ENCODE measurements at places on chromosomes 12 and 14.

DNA sequence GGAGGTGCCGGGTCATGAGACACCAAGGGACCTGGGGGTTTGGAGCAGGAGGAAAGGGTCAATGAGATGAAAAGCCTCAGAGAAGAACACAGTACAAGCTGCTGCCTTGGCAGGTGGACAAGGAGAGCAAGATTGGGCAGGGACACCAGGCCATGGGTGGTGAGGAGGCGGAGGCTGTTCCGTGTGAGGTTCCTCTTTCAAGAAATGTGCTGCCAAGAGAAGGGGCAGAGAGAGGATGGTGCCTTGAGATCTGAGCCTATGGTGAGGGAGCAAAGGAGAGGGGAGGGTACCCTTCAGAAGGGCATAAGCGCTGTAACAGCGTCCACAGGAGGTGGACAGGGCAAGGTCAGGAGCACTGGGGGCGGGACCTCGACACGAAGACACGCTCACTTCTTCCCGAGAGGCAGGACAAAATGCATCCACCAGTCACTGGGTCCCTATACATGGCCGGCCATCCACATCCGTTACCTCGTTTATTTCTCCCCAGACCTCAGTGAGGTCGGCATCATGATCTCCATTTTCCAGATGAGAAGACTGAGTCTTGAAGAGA lies 100.2 kb downstream of the B4GALNT3 start:
- no peak for DNase-seq

DNA sequence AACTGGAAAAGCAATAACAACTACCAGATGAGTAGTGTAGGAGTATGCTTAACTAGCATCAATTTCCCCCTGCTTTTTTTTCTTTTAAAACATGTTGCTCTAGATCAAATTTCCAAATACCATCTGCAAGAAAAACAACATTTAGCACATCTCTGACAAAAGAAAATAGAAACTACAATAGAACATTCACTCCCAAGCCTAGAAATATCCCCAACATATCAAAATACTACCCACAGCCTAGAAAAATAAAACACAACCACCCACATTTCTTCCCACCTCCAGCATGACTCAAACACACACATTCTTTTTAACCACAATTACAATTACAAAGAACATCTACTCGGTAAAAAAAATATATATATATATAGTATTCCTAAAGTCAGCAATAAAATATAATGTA lies 120.0 kb downstream of the PPFIA2 start:
- DNase-seq = no peak

DNA sequence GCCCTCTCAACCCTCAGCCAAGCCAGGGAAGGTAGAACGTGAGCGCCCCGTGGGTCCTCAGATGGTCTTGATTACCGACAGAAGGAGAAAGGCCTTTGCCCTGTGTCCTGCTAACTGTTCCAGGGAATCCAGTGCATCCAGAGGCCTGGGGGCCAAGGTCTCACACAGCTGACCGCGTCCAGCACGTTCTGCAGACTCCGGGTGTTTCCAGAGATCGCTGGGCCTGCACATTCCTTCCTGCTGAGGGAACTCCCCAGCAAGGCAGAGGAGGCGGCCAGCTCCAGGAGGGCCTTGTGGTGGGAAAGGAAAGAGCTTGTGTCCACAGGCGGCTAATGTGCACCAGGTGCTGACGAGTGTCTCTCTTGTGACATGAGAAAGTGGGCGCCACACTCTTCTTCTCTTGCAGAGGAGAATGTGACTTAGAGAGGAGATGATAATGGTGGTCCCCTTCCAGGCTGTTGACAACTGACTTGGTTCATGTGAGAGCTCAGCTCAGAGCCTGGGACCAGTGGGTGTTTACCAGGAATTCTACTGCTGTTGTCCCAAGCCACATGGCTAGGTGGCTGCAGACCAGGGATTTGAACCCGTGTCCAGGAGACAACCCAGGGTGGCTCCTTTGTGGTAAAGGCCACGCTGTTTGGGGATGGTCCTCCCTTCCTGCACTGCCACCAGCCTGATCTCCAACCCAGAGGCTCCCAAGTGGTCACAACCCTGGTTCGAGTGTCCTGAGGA lies 46.8 kb upstream of the DLK1 start:
- no peak for DNase-seq

GRCh38 chr12:69833696-69834095 lies 8.7 kb downstream of the MYRFL start:
- no peak for DNase-seq

GRCh38 chr12:127294651-127295210 lies 972.2 kb upstream of the TMEM132C start:
- DNase-seq = no peak

GRCh38 chr14:33800735-33801163 lies 150.1 kb downstream of the EGLN3 start:
- no peak for DNase-seq

DNA sequence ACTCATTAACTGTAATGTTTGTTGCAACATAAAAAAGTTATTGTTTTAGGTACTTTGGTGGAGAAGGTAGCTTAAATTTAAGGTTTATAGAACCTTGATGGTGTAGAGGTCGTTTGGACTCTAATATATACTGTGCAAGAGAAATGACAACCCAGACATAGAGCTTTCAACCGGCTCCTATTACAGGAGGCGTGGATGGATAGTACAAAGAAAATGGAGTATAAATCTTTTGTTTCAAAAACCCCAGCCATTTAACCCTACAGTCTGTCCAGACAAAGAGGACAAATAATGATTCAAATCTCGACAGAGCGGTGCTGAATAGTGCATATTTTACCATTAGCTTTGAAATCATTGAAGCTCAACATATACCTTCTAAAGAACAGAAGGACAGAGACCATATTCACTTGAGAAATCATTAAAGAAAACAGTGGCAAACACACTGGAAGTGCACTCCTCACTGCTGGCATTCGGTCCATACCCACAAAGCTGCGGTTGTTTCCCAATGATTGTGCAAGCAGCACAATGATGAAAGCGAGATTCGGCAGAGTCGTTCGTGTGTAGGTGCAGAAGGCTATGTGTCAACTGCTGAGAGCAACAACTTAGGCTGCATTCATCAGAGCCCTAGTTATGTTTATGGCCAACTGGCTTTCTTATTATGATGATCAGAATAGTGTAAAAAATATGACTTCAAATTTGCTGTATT lies 688.6 kb downstream of the NOVA1 start:
- no peak for DNase-seq

DNA sequence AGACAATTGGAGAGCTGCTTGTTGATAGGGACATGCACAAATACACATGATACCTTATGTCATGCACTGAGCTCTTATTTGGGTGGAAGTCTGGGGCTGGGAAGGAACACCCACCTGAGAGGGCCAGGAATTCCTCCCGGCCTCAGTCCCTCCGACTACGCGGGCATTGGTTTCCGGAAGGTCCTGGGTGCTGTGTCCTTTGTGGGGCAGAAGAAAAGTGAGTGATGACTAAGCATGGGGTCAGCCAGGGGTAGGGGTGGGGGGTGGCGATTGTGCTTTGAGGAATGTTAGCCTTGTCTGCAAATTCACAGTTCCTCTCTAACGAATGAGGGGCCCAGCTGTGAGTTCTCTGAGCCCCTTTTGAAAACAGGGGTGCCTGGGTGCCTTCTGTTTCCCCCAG lies 798 bp downstream of the CELA1 start:
- DNase-seq = no peak

- DNase-seq = no peak
These were observed 209.4 kb upstream of the CRY1 start for GRCh38 chr12:107302649-107303341.

DNA sequence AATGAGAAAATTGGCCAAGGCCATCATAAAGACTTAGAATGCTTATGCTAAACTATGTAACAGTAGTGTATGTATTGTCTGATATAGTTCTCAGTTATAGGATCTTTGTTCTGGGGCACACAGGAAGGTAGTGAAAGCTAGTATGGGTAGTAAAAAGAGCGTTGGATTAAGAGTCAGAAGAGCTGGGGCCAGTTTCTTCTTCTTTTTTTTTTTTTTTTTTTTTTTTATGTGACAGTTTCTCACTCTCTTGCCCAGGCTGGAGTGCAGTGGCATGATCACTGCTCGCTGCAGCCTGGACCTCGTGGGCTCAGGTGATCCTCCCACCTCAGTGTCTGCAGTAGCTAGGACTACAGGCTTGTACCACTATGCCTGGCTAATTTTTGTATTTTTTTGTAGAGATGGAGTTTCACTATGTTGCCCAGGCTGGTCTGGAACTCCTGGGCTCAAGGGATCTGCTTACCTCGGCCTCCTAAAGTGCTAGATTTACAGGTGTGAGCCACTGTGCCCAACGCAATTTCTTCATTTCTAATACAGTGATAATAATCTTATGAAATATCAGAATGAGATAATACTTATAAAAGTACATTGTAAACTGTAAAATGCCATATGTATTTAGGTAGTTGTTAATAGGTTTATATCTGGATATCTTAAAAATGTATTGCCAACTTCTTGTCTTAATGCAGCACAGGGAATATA lies 7.4 kb downstream of the MDM2 start:
- DNase-seq = no peak

GRCh38 chr12:111086947-111087700 lies 166.7 kb upstream of the MYL2 start:
- DNase-seq = no peak

DNA sequence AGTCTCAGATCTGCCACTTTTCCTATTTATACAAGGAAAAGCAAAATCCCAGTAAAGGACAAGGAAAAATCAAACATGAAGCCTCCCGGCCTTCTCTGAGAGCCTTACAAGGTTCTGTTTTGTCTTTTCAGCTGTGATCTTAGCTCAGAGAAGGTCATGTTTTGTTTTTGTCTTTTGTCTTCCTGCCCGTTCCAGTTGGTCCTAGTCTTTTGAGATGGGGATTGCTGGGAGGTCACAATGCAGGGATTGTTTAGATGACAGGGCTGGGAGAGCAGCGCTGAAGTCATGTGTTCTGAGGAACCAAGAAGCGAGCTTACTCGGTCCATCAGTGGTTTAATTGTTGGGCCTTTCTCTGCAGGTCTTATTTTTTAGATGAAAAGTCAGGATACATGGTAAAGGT lies 6.0 kb downstream of the PLEKHH1 start:
- DNase-seq = no peak

DNA sequence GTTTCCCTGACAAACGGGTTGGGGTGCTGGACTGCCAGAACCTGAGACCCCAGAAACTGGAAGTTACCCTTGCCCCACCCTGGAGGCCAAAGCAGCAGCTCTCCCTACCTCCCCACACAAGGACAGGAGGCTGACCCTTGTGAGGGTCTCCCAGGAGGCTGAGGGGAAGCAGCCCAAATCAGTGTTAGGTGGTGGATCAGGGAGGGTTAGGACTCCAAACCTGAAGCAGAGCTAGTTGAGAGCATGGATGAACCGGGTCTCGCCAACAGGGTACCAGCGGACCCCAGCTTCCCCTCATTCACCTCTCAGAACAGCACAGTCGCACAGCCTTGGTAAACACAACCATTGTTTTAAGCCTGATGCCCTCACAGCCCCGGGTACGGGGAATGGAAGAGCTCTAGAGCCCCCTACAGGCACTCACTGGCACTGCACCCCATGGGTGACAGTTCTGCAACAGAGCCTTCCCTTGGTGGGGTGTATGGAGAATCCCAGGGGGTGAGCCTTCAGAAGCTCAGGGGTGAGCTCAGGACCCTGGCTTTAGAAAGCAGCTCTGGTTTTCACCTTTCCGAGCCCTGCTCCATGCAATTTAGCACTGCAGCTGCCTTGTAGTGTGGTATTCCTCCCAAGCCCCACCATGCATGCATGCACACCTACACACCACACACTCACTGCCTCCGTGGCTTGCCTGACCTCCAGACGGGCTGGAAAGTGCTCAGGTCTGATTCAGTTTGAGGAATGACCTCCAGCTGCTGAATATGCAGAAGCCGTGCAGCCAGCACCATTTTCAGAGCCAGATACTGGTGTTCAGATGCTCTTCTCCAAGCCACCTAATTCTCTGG lies 11.2 kb downstream of the ESRRB start:
- no peak for DNase-seq

GRCh38 chr12:77315407-77315806 lies 250.0 kb upstream of the E2F7 start:
- no peak for DNase-seq

DNA sequence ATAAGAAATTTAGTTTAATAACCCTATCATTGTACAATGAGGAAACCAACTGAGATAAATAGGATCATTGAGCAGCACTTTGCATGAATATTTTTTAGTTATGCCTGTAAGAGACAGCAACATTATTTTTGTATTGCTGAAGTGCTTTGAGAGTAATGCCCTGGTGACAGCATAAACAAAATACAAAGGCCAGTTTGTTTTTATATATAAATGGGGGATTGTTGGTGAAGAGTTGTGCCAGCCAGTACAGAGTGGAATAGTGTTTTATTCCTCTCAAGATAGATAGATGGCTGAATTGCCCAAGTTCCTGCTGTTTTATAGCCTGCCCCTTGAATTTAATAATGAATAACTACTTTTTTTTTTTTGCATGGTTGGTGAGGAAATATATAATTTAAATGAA lies 101.8 kb downstream of the CNTN1 start:
- no peak for DNase-seq

- DNase-seq = no peak
These were observed 14.7 kb downstream of the RASAL1 start for GRCh38 chr12:113120670-113121370.

DNA sequence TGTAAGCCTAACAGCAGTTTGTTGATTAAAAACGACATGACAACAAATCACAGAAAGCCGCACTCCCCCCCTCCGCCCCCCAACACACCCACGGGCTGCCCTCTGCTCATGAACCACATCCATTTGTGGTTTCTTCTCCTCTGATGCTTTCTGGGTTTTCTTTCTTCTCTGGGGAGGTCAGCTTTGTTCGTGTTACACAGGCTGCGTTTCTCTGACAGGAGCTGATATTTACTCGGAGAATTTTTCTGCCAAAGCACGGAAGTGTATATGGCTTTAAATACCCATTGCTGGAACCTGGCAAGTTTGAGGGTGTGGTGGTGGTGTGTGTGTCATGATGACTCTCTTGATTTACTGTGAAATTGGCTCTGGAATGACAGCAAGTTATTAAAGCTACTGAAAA lies 883.7 kb upstream of the TMEM132C start:
- DNase-seq = no peak

- DNase-seq = no peak
These were observed 365.7 kb downstream of the LRIG3 start for GRCh38 chr12:58554522-58555157.

GRCh38 chr14:57818511-57818910 lies 47.4 kb downstream of the SLC35F4 start:
- DNase-seq = no peak

DNA sequence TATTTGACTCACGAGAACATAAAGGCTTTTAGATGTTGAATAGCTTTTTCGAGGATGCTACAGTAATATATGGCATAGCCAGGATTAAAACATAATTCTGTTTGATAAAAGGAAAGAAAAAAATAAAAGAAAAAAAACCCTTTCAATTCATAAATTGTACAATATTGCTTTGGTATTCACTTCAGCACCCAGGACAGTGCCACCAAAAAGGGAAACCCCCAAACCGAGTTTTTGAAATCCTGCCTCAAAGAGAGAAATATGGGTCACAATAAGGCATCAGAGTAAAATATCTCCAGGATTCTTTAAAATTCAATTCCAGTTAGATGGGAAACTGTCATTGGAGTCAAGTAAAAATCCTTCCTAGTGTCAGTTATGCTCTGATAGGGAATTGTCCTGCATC lies 551.2 kb upstream of the SEL1L start:
- no peak for DNase-seq

GRCh38 chr14:21346532-21347135 lies 37.2 kb downstream of the SUPT16H start:
- DNase-seq = no peak

GRCh38 chr12:116474331-116474730 lies 84.8 kb upstream of the MAP1LC3B2 start:
- no peak for DNase-seq

GRCh38 chr12:22974865-22975264 lies 349.9 kb downstream of the ETNK1 start:
- no peak for DNase-seq

- DNase-seq = no peak
These were observed 151.5 kb downstream of the TTC8 start for GRCh38 chr14:88975926-88976325.

GRCh38 chr14:105117710-105118385 lies 50.7 kb downstream of the JAG2 start:
- peak; percentile 34 for DNase-seq
